Activated T-helper 1 cell treated with Interleukin-2 at 50 U/mL for 16 hours (primary cell): ENCODE measurements at places on chromosomes 5 and 9.

DNA sequence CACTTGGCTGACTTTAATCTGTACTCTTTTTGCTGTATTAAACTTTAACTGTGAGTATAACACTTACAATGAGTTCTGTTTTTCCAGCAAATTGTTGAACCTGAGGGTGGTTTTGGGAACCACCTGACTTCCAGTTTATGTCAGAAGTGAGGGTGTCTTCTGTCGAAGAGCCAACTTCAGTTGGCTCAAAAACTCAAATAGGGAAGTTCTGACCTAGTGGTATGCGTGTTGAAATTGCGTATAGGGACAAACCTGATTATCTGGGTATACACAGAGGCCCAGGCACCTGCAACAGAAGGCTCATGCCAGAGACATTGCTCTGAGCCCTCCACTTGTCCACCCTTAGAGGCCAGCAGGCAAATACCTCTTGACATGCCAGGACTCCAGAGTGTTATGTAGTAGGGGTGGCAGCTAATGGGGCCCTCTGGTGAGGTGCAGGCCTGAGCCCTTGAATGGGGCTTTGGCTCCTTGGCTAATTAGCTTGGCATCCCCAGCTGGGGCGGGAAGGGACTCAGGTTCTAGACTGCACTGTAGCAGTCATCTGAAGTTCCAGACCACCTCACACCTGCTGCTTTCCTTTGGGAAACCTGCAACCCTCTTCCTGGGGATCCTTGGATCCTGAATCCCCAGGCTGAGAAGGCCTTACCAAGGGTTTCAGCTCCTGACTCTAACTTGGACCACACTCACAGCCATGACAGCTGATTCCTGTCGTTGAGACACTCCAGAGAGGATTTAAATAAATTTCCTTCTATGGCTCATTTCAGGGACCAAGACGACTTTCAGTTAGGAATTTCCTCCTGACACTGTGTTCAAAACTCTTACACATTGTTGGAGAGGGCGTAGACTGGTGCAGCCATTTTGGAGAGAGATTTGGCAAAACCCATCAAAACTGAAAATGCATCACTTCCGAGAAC is 189.6 kb downstream of the HSPA4 start:
- no peak for DNase-seq

GRCh38 chr5:53934151-53934820 is 373.8 kb downstream of the NDUFS4 start:
- DNase-seq, result no peak

GRCh38 chr9:10000669-10001068 is 612.1 kb downstream of the PTPRD start:
- no peak for DNase-seq

DNA sequence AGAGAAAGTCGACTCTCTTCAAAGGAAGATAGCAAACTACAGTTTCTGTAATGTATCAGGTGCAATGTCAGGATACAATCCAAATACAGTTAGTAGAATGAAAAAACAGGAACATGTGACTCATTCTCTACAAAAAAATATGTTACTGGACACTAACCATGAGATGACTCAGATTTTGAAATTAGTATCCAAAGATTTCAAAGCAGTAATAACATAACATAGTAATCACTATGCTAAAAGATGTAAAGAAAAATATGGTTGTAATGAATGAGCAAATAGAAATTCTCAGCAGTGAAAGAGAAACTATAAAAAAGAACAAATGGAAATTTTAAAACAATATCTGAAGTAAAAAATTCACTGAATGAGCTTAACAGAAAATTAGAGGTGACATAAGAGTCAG is 42.3 kb downstream of the SHOC1 start:
- no peak for DNase-seq

DNA sequence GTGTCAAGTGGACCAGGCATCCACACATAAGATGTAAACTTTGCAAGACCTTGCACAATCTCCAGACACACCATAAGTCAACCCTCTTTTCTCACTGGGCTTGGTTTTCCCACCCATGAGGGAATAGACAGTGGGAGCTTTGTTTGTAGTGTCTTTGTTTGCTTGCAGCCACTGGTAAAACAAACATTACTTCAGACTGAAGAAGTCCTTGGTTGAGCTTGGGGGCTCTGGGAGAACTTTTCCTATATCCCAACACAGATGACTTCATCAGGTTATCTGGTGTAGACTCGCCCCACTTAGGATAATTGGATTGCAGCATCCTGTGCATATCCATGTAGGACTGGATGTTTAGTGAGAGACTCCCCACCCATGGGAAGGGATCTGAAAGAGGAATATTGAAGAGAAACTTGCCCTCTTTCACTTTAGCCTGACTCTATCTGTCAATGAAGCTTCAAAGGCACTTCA is 11.5 kb upstream of the ADGRV1 start:
- no peak for DNase-seq

DNA sequence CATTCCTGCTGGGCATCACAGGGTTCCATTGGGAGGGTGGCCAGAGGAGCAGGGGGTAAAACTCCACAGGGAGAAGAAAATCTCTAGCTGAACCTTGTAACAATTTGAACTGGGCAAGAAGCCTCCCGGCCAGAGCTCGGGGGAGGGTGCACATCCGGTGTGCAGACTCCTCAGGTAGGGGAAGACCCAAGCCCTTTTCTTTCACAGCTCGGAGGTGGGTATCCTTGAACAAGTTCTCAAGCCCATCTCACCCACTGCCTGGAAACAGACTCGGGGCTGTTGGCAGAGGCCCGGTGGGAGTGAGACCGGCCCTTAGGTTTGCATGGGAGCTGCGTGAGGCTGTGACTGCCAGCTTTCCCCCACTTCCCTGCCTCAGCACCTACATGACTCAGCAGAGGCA is 111.5 kb upstream of the IL7R start:
- no peak for DNase-seq

DNA sequence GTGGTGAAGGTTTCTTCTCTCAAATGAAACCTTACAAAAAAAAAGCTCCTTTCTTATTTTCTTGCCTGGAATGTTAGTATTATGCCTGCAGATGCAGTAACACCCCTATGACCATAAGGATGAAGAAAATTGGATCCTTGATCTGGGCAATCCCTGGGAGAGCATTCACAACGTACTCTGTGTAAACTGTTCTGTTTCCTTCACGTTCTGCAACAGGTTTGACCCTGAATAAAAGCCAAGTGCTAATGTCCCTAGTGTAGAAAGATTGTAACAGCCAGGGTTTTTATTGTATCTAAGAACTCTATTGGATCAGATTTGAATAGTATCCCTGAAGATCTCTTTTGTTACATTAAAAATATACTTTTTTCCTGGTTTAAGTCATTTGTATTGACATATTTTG is 1639.6 kb upstream of the ACO1 start:
- DNase-seq, result no peak

DNA sequence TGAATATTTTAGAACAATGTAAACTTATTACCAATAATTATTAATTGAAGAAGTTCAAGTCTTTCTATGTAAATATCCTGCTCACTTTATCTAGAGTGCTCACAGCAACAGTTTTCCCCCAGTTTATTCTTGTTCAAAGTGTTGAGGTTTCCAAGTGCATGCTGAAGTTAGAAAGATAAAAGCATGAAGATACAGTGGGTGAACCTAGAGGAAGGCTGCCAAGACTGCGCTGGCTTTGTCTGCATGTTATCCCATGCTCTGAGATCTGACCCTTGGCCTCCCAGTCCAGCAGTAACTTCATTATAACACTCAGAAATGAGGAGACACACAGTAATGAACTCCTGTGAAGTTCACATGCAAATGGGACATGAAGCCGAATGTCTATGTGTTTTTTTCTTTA is 76.0 kb upstream of the PIP5K1B start:
- DNase-seq, result no peak

DNA sequence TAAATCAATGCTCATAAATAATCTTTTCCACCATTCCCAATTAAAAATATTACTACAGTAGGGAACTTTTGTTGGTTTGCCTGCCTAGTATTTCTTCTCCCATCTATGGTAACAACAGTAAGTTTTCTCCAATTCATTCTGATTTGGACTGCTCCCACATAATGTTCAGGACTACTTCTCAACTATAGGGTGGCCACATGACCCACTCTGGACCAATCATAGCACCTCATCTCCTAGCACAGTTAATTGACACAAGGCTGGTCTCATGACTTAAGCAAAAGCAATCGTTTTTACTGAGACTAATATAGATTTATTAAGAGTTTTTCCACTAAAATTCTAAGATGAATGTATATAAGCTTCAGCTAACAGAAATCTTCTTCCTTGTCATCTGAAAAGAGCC is 28.7 kb upstream of the SLCO6A1 start:
- no peak for DNase-seq

DNA sequence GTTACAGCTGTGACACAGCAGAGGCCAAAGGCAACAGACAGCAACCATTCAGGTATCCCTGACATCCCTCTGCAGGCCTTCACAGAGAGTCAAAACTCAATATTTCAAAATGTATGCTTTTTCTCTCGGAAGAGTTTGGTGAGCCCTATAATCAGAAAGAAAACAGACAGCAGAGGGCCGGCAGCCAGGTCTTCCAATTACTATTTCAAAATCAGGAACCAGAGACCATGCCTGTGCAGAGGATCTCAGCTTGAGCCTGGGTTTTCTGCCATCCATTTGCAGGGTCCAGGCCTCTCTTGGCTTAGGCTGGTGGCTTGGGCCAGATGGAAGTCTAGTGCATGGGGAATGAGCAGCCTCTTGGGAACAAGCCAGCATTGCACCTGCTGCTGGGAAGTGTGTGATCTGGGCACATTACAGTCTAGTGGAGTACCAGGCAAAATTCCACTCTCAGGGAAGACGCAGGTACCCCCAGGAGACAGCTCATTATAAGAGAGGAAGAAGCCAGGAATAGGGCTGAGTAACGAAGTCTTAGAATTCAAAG is 231.3 kb downstream of the ENC1 start:
- DNase-seq, result no peak

- DNase-seq, result no peak
These were observed 125.5 kb downstream of the ENC1 start for GRCh38 chr5:74514888-74515551.

GRCh38 chr9:134215420-134215698 is 51.0 kb upstream of the RNU6ATAC start:
- DNase-seq, result no peak

DNA sequence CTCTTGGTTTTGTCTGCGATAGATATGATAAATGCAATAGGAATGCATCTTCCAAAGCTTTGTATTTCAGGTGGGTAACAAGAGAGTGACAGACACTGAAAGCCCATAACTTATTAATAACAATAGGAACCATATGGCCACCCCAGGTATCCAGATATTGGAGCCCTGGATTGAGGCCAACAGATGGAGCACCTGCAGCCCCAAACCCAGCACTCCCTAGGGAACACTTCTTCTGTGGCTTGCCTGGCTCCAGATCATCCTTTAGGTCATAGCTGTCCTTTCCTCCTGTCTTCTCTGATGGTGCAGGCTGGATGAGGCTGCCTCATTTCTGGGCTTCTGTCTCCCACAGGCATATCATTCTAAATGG is 5.0 kb upstream of the IL3 start:
- DNase-seq, result no peak

- DNase-seq, result no peak
These were observed 274.2 kb upstream of the TARS1 start for GRCh38 chr5:33166522-33166921.

DNA sequence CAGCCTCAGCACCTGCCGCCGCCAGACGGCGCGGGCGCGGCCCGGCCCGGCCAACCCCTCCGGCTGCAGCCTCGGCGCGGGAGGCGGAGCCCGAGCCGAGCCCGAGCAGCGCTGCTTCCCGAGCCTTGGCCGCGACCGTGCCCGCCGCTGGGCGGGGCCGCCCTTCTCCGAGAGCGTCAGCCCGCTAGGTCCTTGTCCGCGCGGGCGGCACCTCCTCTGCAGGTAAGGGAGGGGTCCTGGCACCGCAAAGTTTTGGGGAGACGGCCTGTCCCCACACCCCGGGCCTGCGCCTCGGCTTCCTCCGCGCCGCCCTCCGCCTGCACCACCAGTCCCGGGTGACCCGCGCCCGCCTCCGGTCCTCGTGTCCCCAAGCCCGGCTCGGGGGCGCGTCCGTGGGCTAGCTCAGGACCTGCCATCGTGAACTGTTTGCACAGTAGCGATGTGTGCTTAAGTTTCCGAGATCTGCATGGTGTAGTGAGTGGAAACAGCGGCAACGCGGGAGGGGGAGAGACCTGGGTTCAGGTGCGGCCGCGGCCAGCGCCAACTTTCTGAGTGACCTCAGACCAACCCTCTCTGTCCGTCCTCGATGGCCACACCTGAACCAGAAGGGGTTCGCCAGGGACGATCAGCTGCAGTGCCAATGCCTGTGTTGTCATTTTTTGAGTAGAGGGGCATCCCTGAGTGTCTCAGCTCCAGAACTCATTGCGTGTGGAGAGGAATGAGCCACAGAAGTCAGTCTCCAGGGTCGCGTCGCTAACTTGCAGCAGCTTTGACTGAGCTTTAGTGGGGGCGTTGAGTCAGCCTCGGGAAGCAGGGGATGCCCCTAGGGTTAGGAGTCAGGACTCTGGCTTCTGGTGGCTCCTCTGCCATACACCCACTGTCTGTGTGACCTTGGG is at the start of gene FRMPD1:
FRMPD1 (plus strand) TSS at position 82 of the 896 bp plus-strand sequence. CDS start 41,688 bp downstream, outside the sequence.
- DNase-seq, result peak; percentile 39

- no peak for DNase-seq
These were observed 177.0 kb upstream of the PTGER4 start for GRCh38 chr5:40502736-40503135.

- DNase-seq, result no peak
These were observed 422.1 kb downstream of the PDE4D start for GRCh38 chr5:59471463-59471862.

DNA sequence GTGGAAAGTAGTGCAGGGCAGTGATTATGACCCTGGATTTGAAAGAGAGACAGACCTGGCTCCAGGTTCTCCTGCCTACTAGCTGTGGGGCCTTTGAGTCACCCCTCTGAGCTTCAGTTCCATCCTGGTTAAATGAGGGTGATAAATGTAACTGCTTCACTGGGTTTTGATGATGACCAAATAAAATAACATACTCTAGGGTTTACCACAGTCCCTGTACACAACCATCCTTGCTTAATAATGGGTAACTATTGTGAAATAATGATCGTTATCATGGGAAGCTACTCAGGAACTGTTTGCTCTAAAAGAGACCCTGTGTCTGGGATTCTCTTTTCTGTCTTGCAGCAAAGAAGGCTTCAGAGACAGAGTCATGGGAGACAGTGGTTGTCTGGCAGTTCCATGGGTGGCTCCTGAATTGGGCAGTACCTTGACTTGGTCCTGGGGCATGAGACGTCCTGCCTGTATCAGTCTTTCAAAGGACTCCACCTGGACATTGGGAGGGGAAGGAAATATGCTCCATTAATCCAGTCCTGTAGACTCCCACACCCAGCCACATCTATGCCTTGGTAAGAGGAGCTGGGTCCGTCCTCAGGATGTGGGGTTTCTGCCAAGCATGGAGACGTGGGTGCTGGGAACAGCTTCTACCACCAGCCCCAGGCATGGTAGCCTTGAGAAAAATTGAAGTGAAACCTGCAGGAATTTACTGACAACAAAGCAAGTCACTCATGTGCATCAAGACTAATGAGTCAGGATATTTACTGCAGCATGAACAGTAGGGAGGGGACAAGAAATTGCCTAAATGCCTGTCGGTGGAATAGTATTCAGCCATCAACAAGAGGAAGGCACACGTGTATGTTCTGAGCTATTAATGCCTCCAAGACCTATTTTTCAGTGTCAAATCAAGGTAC is 23.4 kb downstream of the AKNA start:
- no peak for DNase-seq

GRCh38 chr5:2286250-2286649 is 403.5 kb upstream of the IRX4 start:
- DNase-seq, result no peak

- no peak for DNase-seq
These were observed 20.2 kb downstream of the GRAMD2B start for GRCh38 chr5:126443374-126443851.

GRCh38 chr5:87645224-87645623 is 232.5 kb upstream of the CCNH start:
- no peak for DNase-seq
